Stimulated activated CD8-positive, alpha-beta memory T cell treated with anti-CD3 and anti-CD28 coated beads, Interleukin-12 subunit alpha, Interleukin-12 subunit beta, amount 100 ng/mL, for 1 hour (primary cell): ENCODE measurements at places on chromosomes 4 and X.

DNA sequence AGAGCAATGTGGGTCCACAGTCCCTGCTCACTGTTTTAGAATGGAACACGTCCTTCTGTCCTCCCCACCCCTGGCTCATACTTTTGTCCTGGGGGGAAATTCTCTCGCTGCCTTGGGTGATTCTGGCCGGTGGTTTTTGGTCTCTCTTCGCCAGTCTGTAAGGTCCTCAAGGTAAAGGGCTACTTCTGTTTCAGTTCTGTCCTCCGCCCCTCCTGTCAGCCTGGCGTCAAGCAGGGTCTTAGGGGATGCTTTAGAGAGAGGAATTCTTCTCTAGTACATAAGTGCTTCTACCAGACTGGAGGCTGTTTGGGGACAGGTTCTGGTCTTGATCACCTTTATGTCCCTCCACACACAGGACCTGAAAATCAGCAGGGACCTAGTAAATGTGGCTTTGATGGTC lies 617 bp upstream of the MRFAP1L1 start:
- DNase-seq: no peak

- no peak for DNase-seq
Observed at GRCh38 chr4:11814758-11815157, 386.1 kb upstream of the HS3ST1 start.

DNA sequence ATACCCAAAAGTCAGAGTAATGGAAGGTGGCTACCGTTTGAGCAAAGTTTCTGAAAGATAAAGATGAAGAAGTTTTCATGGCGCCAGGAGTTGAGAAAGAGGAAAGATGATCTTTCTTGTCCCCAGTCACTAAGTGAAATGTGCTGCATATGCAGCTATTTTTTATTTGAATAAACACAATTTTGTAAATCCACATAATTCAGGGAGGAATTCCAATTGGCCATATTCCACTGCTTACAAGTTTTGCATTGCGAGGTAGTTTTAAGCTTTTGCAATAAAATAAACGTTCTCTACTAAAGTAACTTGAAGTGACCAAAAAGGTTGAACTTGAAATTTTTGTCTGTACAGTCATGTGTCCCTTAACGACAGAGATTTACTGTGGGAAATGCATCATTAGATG lies 139.3 kb upstream of the VCX2 start:
- no peak for DNase-seq

DNA sequence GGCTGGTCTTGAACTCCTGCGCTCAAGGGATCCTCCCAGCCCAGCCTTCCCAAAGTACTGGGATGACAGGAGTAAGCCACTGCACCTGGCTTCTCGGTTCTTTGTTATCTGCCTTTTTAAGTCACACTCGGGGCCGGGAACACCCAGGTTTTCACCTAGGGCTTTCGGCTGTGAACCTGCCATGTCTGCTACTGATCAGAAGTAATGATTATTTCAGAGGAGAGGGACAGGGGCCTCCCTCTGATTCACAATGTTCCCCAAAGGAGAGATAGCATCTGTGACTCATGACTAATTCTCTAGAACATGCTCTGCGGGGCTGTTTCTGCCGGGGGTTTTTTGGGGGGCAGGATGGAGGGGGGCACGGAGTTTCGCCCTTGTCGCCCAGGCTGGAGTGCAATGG lies 26.9 kb downstream of the CRLF2 start:
- no peak for DNase-seq

- DNase-seq: no peak
Observed at GRCh38 chrX:1727531-1728027, 112.7 kb downstream of the ASMT start.

- DNase-seq: no peak
Observed at GRCh38 chrX:152926279-152926678, 28.4 kb downstream of the ZNF185 start.

- no peak for DNase-seq
Observed at GRCh38 chr4:83631066-83631465, 95.2 kb downstream of the GPAT3 start.

DNA sequence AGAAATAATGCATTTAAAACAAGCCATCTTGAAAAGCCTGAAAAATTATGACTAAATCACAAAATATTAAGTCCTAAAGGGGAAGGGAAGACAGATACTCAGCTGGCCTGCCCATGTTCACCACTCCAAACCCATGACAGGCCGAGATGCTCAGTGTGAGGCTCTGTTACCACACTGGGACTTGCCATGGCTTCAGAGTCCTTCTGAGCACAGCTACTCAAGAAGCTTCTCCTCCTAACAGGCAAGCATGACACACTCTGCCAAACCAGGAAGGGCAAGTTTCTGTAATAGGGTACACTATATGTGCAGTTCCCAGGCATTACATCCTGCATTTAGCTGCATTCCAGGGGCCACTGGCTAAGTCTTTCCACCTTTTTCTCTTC lies 34.0 kb upstream of the CYBB start:
- DNase-seq: no peak

GRCh38 chrX:48531358-48531959 lies 8.1 kb upstream of the TBC1D25 start:
- no peak for DNase-seq

DNA sequence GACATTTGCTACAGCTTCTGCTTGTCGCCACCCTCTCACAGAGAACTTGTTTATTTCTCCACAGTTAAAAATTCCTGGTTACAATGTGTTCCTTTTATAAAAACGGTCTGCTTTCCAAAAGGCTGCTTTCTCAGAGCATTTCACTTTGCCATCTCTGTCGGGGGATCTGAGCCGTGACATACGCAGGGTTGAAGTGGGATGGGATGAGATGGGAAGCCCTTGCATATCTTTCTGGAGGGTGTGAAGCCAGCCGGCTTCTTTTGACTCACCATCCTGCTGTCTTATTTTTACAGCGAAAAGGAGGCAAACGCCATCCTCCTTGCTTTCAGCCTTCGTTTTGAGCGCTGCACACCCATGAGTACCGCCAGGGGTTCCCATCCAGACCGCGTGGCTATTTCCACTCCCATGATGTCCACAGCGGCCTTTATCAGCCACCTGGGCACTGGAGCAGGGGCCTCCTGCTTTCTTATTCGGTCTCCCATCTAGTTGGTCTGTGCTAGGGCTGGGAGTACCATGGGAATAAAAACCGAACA lies 99.8 kb upstream of the GATB start:
- DNase-seq: no peak

- no peak for DNase-seq
Observed at GRCh38 chrX:1598021-1598875, 6.8 kb downstream of the AKAP17A start.

DNA sequence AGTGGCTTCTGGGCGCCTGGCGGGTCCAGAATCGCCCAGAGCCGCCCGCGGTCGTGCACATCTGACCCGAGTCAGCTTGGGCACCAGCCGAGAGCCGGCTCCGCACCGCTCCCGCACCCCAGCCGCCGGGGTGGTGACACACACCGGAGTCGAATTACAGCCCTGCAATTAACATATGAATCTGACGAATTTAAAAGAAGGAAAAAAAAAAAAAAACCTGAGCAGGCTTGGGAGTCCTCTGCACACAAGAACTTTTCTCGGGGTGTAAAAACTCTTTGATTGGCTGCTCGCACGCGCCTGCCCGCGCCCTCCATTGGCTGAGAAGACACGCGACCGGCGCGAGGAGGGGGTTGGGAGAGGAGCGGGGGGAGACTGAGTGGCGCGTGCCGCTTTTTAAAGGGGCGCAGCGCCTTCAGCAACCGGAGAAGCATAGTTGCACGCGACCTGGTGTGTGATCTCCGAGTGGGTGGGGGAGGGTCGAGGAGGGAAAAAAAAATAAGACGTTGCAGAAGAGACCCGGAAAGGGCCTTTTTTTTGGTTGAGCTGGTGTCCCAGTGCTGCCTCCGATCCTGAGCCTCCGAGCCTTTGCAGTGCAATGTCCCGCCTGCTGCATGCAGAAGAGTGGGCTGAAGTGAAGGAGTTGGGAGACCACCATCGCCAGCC lies at the start of gene ATOH1:
ATOH1 (plus strand) TSS at position 422 of the 663 bp plus-strand sequence; CDS start at position 596, 174 bp downstream.
- no peak for DNase-seq

GRCh38 chrX:1316527-1316926 lies 20.1 kb upstream of the IL3RA start:
- DNase-seq: no peak

- no peak for DNase-seq
Observed at GRCh38 chr4:16579866-16580265, 318.6 kb downstream of the LDB2 start.

DNA sequence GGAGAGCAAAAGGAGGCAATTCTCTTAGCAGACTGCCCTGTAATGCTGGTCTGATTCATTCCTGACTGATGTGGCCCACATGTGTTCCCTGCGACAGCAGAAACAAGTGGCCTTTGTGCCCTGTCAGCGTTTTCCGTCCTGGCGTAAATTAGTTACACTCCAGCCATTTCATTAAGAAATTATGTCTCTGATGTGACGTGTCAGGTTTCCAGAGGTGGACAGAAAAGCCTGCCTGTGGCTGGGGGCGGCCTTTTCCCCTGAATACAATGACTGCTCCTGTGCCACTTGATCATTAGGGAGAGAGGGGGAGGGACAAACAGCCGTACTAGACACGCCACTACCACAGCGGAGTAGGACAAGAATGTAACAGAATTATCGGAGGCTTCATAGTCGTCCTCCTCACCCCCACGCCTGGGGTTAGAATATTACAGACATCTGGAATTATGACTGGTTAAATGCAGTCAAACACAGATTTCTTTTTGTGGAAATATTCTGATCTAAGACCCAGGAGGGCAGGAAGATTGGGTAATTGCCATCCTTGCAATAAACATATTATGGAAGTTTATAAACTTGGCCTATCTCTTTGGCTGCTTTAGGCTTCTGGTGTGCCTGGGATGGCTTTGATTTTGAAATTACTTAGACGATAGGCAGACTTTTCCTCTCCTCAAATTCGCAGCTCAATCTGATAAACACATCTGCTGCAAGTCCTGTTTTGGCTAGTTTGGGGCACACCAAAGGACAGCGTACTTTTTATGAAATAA lies 146.2 kb upstream of the BCOR start:
- DNase-seq: no peak

DNA sequence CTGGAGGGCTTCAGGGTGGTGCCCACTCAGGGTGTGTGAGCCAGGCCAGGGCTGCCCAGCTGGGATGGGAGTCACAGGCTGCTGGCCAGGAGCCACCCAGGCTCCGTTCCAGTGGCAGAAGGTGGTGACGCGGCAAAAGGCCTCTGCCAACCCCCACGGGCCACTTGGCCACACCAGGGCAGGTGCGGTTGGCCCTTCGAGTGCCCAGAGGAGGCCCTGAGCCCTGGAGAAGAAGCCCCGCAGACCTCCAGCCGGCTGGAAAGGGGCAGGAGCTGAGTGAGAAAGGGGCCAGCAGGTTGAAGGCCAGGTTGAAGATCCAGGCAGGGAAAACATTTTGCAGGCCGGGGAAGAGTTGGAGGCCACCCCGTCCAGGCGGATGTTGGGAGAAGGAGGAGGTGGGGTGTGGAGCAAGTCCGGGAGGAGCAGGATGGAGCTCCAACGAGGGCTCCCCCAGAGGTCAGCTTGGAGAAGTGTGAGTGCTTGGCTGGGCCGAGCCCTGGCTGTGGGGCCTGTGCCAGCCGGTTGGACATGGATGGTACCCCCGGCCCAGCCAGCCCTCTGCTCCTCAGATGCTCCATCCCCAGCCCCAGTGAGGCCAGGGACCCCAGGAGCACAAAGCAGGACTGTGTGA lies 2.8 kb upstream of the CPLX1 start:
- DNase-seq: no peak

DNA sequence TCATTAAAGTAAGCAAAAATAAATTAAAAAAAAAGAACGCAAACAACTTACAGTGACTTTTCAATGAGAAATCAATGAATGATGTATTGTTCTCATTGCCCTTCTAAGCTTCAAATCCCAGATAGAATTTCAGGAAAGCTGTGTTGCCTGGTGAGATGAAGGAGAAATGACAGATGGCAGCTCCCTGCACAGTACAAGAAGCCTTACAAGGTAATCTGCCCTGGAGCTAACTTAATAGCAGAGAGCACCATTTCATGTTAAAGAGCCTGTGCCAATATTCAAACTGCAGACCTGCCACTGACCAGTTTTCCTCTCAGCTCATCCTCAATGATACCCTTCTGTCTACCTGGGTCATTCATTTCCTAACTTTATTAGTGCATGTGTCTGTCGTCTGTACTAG lies 54.0 kb downstream of the GC start:
- DNase-seq: no peak

- no peak for DNase-seq
Observed at GRCh38 chr4:81492606-81493230, 21.0 kb upstream of the RASGEF1B start.

GRCh38 chrX:24232796-24233195 lies 81.1 kb downstream of the SUPT20HL2 start:
- no peak for DNase-seq
